ENCODE measurements at places on chromosomes 3 and 15.
A peak's percentile ranks its signal among the peaks of the same experiment; 100 is the strongest.

- peak; percentile 64 for DNase-seq
Observed at GRCh38 chr15:66948294-66948693, 117.1 kb upstream of the SMAD3 start.

- no peak for DNase-seq
Observed at GRCh38 chr15:72006382-72006781, 111.6 kb downstream of the MYO9A start.

- no peak for DNase-seq
Observed at GRCh38 chr3:20013396-20013795, 1.3 kb upstream of the PP2D1 start.

GRCh38 chr3:100796556-100796955 lies 87.3 kb downstream of the TFG start:
- DNase-seq: peak; percentile 18

- peak; percentile 94 for DNase-seq
Observed at GRCh38 chr3:177357352-177358090, 160.2 kb upstream of the TBL1XR1 start.

- DNase-seq: peak; percentile 35
Observed at GRCh38 chr3:197953881-197954280, 3.9 kb downstream of the RPL35A start.

GRCh38 chr15:80485370-80486164 lies 81.4 kb downstream of the ARNT2 start:
- no peak for DNase-seq

- no peak for DNase-seq
Observed at GRCh38 chr15:28978661-28979060, 92.9 kb downstream of the APBA2 start.

DNA sequence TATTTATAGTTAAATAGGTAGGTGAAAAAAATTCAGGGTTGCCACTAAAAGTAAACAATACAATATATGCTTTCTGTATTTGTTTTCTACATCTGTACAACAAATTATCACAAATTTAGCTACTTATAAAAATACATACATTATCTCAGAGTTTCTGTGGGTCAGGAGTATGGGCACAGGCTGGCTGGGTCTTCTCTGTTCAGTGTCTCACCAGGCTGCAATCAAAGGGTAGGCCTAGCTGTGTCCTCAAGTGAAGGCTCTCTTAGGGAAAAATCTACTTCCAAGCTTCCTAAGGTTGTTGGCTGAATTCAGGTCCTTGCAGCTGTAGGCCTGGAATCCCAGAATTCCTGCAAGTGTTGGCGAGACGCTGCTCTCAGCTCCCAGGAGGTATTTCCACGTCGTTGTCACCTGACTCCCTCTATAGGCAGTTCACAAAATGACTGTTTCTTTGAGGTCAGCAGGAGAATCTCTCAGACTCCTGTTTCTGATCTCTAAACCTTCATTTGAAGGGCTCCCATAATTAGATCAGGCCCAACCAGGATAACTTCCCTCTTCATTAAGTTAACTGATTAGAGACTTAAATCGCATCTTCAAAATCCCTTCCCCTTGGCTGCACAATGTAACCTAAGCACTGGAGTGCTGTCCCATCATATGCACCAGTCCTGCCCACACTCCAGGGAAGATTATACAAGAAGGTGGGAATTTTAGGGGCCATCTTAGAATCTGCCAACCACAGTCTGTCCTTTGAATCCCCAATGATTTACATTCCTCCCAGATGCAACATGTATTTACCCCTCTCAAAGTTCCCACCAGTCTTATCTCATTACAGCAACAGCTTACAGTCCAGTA lies 296.6 kb downstream of the SUCLG2 start:
- no peak for DNase-seq

DNA sequence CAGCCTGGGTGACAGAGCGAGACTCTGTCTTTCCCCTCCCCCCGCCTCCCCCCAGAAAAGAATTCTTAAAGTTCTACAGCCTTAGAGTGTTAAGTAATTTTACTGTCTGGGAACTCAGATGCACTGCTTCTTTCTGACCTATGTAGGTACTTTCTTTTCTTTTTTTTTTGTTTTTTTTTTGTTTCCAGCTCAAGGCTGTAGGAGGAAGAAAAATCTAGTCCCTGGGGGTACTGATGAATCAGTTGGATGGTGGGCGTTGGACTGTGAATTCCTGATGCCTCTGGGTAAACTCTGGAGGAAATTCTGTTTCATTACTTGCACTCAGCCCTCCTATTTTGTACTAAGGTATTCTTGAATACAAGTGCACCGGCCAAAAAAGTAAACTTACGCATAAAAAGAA lies 10.8 kb downstream of the GHRL start:
- DNase-seq: no peak

- no peak for DNase-seq
Observed at GRCh38 chr3:64072126-64072525, 48.8 kb upstream of the PSMD6 start.

DNA sequence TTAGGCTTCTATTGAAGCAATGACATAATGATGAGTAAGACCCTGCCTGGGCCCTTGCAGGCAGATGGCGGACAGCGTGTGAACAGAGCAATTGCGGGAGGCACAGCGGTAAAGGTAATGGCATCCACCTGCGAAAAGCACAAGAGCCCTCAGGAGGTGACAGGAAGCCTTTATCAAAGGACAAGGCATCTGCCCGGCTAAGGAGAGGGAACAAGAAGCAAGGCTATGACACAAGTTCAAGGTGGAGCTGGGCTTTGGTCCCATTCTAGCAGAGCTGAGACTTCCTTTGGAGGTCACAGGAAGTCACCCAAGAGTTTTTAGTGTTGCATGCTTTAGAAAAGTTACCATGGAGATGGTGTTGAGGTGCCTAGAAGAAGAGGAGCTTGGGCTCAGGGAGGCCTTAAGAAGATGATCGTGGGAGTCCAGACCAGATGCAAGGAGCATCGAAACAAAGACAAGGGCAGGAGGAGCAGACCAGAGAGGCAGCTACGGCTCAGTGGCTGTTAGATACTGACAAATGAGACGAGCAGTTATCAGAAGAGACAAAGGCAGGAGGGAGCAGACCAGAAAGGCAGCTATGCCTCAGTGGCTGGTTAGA lies 34.5 kb downstream of the OSBPL10 start:
- no peak for DNase-seq

Data from Daoy (cell line).